CD4-positive, alpha-beta T cell treated with Interleukin-15 for 1 hour (primary cell): ENCODE measurements at places on chromosomes 7 and 10.

DNA sequence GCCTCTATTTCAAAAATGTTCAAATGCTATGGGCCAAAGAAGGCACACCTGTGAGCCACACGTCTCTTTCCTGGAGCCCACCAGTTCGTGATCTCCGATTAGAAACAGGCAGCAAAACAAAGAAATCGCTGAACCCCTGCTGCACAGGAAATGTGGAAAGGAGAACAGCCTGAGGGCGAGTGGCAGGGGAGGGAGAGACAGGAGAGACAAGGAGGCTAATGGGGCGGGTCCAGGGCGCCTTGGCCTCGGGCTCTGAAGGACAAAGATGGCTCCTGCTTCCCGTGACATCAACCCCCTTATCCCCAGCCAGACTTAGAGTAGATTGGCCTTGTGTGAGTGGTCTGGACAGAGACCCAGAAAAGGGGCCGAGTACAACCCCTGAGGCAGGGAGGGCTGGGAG is 62.4 kb upstream of the DOCK1 start:
- DNase-seq: no peak

GRCh38 chr10:108848046-108848445 is 1075.3 kb downstream of the XPNPEP1 start:
- DNase-seq: no peak

DNA sequence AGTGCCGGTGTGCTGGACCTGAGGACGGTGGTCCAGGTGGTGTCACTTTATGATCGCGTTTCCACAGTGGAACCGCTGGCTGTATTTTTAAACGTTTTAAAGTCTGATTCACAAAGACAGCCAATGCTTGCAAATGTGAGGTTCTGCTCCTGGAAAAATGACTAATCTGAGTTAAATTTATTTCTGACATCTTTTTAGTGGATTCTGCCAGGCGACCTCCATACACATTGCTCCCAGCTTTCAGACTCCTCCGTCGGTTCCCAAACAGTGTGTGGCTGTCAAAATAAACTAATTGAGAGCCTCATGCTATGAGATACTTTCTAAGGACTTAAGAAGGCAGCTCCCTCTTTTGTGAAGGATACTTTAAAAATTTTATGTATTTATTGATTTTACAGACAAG is 12.7 kb upstream of the TTYH3 start:
- DNase-seq: no peak

DNA sequence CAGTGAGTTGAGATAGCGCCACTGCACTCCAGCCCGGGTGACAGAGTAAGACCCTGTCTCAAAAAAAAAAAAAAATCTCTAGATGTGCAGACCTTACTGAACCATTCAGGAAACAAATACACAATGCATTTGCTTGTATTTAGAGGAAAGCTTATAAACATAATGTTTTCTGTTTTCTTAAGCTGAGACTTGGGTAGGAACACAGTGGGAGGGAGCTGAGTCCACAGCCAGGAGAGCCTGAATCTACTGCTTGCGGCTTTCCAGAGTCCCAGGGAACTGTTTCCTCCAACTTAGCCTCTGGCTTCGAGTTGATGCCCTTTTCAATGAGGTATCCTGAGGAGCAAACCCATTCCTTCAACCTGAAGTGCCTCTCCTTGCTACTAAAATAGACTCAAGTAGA is 83.0 kb upstream of the PITRM1 start:
- DNase-seq: no peak

DNA sequence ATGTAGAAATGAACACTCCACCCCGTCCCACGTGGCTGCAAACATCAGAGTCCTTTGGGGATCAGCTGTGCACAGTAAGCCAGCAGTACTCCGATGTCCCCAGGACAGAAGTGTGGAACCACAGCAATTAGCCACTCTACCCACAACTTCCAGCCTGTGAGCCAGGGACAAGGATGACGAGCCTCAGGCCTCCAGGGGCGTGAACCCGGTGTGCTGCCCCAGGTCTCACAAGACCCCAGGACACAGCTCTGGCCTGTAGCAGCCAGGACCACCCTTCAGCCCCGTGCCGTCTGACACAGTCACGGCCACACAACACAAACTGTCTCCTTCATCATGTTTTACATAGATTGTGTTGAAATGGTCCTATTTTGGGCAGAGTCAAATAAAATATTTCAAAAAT is 113.0 kb upstream of the DIP2C start:
- no peak for DNase-seq

DNA sequence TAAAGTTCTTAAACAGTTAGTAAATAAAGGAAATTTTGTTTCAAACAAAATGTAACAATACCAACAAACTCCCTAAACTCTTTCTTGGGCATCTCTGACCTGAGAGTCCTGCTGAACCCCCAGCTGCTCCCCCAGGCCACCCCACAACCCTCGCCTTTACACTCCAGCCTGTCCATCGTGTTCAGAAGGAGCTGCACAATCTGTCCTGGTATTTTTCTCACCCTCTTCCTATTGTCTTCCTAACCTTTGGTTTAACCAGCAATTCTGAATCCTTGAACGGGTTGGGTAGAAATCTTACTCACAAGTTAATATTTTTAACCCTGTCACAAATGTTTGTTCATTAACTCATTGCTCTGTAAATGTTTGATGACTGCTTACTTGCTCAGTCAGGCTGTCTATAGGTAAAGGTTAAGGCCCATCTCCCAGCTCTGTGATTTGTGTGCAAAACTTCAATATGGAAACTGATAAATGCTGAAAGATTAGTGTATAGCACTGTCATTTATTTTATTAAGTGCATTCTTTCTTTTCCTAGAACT is 16.8 kb downstream of the SFRP4 start:
- no peak for DNase-seq

DNA sequence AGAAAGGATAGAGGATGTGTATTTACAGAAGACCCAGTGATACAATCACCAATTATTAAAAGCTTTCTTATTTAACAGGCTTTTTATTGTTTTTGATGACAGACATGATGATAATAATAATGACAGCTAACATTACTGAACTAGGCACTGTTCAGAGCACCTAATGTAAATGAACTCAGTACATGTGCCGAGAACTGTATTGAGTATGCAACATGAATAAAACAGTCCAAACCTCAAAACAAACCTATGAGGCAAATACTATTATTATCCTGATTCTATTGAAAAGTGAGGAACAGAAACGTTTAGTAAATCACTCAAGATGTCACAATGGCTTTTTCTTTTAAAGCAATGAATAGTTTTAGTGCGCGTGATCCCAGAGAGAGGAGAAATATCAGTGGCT is 27.1 kb downstream of the TAS2R16 start:
- no peak for DNase-seq
